ENCODE measurements at places on chromosomes 6 and 20. TPM values are rescaled to one million over a fixed set of nuclear protein-coding genes. Genes with fewer than 3 reads are reported as not detected.

CST2 gene
- not detected for total RNA-seq

KCNG1 gene
- 1.6 TPM for total RNA-seq

PRKN gene
- total RNA-seq: 0.82 TPM

OR2H1 gene
- total RNA-seq: not detected

PXDC1 gene
- total RNA-seq: 4.8 TPM

PTGIS gene
- total RNA-seq: 1.8 TPM

BMP5 gene
- total RNA-seq: not detected

BPI gene
- not detected for total RNA-seq

TCP11 gene
- total RNA-seq: not detected

TMEM244 gene
- not detected for total RNA-seq

EYA4 gene
- not detected for total RNA-seq

CALHM5 gene
- total RNA-seq: not detected

C20orf141 gene
- total RNA-seq: not detected

CHMP4B gene
- 93.9 TPM for total RNA-seq

APMAP gene
- 46.6 TPM for total RNA-seq

CRISP3 gene
- not detected for total RNA-seq

MDFI gene
- total RNA-seq: not detected

KIFC1 gene
- total RNA-seq: 103 TPM

MOXD1 gene
- not detected for total RNA-seq

NKAPL gene
- not detected for total RNA-seq

C6orf132 gene
- 0.29 TPM for total RNA-seq

FABP7 gene
- not detected for total RNA-seq

BEND6 gene
- total RNA-seq: not detected

VNN1 gene
- not detected for total RNA-seq

FAM209B gene
- total RNA-seq: 0.63 TPM

CDH26 gene
- total RNA-seq: 1.5 TPM

ADGRF1 gene
- not detected for total RNA-seq

RUNX2 gene
- 34.9 TPM for total RNA-seq

GMNN gene
- total RNA-seq: 76.5 TPM

DACT2 gene
- total RNA-seq: not detected

ARID1B gene
- 41.5 TPM for total RNA-seq

INSM1 gene
- total RNA-seq: 6.7 TPM

C6orf58 gene
- total RNA-seq: not detected

NT5E gene
- 3.7 TPM for total RNA-seq

SENP6 gene
- 57.1 TPM for total RNA-seq

HLA-DPA1 gene
- 20.9 TPM for total RNA-seq

MRPS10 gene
- total RNA-seq: 40.3 TPM

LY6G6F gene
- not detected for total RNA-seq

ACTL10 gene
- 1.8 TPM for total RNA-seq

APOBEC2 gene
- not detected for total RNA-seq

RIMS4 gene
- not detected for total RNA-seq

ARHGAP40 gene
- total RNA-seq: not detected

CLPSL2 gene
- total RNA-seq: not detected

NNAT gene
- total RNA-seq: 0.48 TPM

SNAP91 gene
- not detected for total RNA-seq

RNF217 gene
- 0.52 TPM for total RNA-seq

GTSF1L gene
- not detected for total RNA-seq

RPN2 gene
- total RNA-seq: 123 TPM

SAMD10 gene
- total RNA-seq: 24.5 TPM

SULF2 gene
- 0.17 TPM for total RNA-seq

SCRT2 gene
- not detected for total RNA-seq

SASH1 gene
- total RNA-seq: 1.2 TPM

GRM4 gene
- 0.05 TPM for total RNA-seq

FLOT1 gene
- total RNA-seq: 226 TPM

Data from activated CD4-positive, alpha-beta memory T cell treated with anti-CD3 and anti-CD28 coated beads for 36 hours (primary cell).